ENCODE measurements at places on chromosomes 12 and 14.

- DNase-seq = no peak
Measured at GRCh38 chr12:1473418-1473817, 121.0 kb downstream of the FBXL14 start.

- no peak for DNase-seq
Measured at GRCh38 chr12:108620236-108620879, 13.3 kb downstream of the SELPLG start.

GRCh38 chr12:120625557-120626419, 14.6 kb upstream of the CABP1 start:
- DNase-seq = no peak

GRCh38 chr12:53592426-53592825, 33.8 kb downstream of the ATF7 start:
- DNase-seq = no peak

DNA sequence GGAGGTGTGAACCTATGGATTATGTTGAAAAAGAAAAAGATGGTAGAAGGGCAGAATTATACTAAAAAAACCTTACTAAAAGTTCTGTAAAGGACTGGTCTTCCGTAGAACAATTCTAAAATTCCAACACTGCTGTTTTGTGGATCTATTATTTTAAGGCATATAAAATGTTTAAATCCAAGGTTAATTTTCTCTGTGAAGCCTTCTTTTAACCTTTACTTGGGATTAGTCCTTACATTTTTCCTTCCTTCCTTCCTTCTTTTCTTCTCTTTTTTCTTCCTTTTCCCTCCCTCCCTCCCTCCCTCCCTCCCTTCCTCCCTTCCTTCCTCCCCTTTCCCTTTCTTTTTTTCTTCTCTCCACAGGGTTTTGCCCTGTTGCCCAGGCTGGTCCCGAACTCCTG, 4.9 kb upstream of the GTSF1 start:
- no peak for DNase-seq

- no peak for DNase-seq
Measured at GRCh38 chr14:22769369-22769768, 2.9 kb downstream of the OXA1L start.

DNA sequence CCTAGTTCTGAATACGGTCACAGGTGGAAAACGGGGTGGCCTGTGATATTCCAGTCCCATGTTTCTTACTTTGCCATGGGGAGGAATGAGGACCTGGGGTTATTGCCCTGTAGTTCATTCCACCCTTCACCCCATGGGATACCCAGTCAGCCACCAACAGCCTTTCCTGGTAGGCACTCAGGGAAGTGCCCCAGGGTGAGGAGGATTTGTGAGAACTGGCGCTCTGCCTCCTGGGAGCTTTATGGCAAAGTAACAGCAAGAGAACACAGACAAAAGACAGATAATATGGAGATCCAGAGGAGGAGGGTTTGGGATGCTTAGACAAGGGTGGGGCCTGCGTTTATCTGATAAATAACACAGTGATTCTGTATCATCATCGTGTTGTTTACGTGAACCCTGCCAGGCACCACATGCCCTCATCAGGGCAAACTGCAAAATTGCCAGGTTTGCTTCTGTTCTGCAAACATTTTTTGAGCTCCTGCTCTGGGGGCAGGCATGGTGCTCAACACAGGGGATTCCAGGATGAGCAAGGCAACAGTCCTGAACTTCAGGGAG, 223.5 kb downstream of the SLC41A2 start:
- no peak for DNase-seq

- DNase-seq = no peak
Measured at GRCh38 chr12:105968025-105968424, 170.7 kb downstream of the NUAK1 start.

GRCh38 chr12:16880864-16881285, 274.9 kb upstream of the LMO3 start:
- no peak for DNase-seq
